ENCODE measurements at places on chromosomes 6 and 20.

DNA sequence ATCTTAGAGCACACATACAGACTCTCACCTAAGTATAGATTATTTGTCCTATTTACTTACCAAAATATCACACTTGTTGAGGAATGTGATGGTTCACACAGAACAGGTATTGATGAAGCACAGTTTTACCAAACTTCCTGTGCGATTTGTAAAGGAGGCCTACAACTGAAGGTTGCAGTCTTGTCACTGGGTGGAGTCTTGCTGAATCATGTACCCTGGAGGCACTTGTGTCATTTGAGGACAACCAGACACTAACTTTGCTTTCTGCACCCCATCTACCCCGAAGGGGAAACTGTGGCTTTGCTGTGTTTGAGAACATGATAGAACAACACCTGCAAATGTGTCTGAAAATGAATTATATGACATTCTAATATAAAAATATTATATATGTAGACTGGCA is 32.4 kb upstream of the HINT3 start:
- DNase-seq, result no peak

- DNase-seq, result no peak
Observed at GRCh38 chr6:35633579-35634089, 55.1 kb downstream of the FKBP5 start.

- DNase-seq, result no peak
Observed at GRCh38 chr20:9204979-9205378, 136.1 kb downstream of the PLCB4 start.

DNA sequence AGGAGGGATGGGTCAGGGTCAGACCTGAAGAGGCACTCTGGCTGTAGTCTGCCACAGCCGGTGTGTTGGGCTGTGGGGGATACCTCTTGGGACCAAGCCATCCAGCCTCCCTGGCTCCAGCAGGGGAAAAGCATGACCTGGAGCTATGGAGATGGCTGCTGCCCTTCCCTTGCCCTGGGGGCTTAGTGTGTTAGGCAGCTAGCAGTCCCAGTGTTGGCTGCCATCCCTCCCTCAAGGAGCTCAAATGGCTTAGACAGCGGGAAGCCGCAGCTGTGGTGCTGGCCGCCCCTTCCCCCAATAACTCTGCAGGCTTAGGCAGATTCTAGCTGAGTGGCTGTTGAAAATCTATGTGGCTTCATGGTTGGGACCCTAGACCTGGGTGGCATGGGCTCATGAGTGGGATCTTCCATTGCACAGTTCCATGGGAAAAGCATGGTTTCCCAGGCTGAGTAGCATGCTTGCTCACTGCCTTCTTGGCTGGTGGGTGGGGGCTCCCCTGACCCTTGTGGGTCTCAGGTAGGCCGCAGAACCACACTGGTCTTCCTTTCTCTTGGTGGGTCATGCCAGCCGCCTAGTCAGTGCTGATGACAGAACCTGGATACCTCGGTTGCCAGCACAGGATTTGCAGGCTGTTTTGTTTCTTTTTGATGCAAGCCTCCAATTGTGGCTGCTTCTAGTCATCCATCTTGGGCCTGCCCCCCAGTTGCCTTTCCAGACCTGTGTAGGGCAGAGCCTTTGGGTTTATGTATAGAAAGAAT is 69.0 kb upstream of the AHI1 start:
- DNase-seq, result no peak

GRCh38 chr20:48194583-48194982 is 409.3 kb upstream of the SULF2 start:
- DNase-seq, result no peak

DNA sequence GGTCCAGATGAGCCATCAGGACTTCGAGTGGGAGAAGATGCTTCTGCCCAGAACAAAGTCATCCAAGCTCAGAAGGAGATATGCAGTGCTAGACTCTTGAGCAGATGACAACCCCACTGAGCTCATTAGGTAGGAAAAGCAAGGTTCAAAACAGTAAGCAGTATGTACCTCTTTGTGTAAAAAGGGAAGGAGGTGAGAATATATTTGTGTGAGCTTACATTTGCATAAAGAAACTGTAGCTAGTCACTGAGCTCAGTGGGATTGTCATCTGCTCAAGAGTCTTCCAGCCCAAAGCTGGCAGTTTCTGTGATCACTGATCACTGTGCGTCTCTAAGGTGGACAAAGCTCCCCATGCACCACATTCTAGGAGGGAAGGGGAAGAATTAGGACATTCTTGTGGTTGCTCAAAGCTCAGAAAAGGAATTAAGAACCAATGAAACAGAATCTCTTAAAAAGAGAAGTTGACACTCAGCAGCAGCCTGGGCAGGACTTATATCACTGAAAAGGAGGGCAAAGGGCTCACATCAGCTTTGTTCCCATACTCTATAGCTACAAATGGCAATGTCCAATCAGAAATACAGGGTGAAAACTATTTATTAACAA is 90.0 kb upstream of the MAFB start:
- no peak for DNase-seq

- no peak for DNase-seq
Observed at GRCh38 chr6:67986694-67987232, 648.3 kb upstream of the ADGRB3 start.

DNA sequence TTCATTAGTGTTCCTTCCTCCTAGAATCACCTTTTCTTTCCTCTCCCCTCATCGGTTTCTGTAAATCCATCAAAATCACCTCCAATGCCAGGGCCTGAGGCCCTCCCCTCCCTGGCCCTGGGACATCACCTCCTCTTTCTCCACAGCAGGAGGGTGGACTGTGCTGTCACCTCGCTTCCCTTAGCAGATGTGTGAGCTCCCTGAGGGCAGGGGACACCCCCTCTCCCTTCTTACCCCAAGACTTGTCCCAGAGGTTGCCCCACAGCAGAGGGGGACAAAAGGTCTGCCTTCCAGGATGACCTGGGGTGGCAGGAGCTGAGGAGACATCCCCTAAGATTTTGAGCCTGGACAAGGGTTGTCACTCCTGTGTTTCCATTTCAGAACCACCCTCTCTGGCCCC is 5.9 kb downstream of the ULBP1 start:
- DNase-seq, result no peak

DNA sequence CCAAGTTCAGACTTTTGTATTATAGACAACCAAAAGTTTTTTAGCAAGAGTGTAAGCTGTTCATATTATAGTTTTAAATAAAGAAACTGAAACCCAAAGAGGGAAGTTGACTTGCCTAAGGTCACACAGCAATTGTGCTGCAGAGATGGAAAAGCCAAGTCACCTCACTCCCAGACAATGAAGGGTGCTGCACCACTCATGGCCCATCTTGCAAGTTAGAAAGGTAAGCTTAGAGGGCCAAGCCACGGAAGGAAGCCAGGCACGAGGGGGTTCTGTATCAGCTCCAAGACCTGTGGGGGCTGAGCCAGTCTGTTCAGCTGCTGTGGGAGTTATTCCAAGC is 860 bp downstream of the DEFB124 start:
- no peak for DNase-seq

DNA sequence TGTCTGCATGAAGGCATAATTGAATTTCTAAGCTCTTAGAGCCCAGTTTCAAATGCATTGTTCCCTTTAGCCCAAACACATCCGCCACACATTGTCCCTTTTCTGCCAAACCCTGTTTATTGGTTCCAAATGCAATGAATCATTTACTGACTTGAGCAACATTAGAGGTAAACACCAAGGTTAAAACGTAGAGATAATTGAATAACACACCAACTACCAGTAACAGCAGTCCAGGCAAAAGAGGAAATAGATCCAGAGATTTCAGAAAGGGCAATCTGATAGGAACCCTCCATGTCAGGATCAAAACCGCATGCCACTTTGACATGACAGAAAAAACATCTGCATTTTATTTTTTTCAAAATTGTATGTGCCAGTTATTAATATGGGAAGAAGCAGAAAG is 114.8 kb downstream of the PKHD1 start:
- no peak for DNase-seq

GRCh38 chr6:16562498-16562897 is 198.8 kb downstream of the ATXN1 start:
- DNase-seq, result no peak

DNA sequence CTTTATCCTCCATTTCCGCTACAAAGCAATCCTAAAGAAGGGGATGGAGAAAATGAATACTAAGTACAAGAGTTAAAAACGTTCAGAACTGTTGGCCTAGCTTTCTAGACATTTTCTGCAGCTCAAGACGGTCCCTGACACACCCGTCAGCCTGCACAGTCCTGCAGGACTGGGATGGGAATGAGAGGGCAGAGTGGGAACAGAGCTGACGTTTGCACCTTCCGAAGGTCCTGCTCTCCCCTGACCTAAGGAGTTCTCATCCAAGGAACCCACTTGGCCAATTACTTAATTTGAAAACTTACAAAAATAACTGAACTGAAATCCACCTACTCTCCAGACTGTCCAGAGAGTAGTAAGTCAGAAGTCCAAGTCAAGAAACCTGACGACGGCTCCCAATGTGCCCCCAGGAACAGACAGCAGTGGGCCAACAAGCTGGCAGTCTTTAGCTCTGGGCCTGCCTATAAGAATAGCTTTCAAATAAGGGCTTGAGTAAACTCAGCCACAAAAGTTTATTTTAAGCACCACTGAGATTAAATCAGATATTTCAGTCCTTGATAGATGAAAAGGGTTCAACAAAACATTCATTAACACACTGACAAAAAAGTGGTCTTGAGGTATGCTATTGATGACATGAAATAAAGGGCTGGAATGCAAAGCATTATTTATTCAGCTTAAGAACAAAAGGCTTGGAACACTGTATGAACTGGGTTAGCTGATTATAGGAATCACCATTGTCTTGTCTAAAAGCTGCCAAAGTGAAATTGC is 76.8 kb downstream of the CNKSR3 start:
- DNase-seq, result no peak

DNA sequence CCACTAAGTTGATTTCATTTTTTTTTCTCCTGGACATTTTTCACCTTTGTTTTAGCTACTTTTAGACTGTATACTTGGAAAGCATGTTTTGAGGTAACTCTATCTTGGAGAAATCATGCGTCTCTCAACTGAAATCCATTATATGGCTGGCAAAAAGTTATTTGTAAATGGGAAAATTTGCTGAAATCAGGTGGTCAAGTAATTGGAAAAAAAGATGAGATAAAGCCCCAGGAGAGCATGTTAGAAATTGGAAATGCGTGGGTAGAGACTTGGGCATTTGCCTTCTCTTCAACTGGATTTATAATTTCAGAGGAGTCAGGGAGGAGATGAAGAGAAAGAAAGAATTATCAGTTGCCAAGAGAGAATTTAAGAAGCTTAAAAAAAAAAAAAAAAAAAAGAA is 217.1 kb upstream of the MAP3K7 start:
- DNase-seq, result no peak

- DNase-seq, result no peak
Observed at GRCh38 chr6:44660561-44661220, 273.2 kb downstream of the CDC5L start.

GRCh38 chr20:14526891-14527290 is 189.5 kb upstream of the FLRT3 start:
- no peak for DNase-seq

DNA sequence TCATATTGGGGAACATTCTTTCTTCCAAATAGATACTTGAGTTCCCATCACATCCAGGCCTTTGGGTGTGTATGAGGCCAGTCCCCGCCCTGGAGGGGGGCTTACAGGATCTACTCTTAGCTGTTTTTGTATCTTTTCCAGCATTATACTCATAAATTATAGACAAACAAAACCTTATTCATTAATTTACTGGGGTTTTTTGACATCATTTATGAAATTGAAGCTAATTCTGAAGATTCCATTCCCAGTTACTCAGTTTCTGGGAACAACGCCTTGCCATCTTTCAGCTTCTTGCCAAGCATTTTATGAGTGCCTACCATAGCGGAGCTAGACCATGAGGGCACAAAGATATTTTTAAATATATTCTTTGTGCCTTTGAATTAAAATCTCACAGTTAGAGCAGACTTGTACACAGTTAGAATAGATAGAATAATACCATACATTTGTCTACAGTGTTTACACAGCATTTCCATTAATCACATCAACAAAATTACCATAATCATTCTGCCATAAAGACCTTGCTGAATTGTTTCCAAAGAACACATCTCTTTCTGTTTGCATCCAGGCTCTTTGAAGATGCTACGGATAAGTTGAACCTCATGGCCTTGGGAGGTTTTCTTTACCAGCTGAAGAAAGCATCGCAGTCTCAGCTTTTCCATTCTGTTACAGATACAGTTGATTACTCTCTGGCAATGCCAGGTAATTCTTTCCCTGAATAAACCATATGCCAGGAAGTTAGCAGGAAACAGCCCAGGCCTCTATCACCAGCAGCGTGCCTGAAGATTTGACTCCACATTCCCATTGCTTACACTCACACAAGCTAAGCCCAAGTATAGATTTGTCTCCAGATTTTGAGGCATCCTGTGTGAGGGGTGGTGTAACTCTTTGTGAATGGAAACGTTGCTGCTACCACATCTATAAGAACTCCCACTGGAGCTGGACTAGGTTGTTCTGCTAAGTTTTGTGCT is 75.4 kb upstream of the PBOV1 start:
- no peak for DNase-seq

All from RKO (cell line).